ENCODE measurements at places on chromosomes 5 and 9.
A peak's percentile ranks its signal among the peaks of the same experiment; 100 is the strongest.

DNA sequence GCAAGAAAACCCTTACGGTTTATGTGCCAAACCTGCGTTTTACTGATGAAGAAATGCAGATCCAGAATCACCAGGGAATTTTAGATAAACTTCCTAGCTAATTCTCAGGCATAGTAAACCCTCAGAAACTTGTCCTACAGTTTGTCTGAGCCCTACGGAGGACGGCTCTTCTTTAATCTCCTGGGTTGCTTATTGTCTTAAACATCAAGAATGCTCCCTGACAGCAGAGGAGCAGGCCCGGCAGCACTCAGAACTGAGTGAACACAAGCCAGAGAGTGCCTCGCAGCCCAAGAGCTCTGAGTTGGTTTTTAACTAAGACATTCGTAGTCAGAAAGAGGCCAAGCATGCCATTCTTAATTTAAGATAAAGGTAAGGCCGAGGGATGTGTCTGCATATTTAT lies 114.7 kb upstream of the ERCC6L2 start:
- no peak for DNase-seq

GRCh38 chr9:72623156-72623555 lies 101.7 kb downstream of the TMC1 start:
- DNase-seq: no peak

DNA sequence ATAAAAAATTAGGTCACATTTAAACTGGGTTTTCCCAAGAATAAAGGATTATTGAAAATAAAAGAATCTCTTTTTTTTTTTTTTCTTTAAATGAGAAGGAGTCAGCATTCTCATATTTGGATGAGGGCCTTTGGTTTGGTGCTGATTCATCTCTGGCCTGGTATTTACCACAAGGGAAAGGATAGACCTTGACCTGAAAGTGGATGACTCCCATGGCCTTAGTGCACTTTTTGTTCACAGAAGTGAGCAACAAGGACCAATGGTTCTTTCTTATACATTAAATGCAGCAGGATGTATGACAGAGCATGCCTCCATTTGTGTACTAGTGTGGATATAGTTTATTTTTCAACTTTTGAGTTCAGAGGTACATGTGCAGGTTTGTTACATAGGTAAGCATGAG lies 6.9 kb downstream of the YTHDC2 start:
- DNase-seq: peak; percentile 19

DNA sequence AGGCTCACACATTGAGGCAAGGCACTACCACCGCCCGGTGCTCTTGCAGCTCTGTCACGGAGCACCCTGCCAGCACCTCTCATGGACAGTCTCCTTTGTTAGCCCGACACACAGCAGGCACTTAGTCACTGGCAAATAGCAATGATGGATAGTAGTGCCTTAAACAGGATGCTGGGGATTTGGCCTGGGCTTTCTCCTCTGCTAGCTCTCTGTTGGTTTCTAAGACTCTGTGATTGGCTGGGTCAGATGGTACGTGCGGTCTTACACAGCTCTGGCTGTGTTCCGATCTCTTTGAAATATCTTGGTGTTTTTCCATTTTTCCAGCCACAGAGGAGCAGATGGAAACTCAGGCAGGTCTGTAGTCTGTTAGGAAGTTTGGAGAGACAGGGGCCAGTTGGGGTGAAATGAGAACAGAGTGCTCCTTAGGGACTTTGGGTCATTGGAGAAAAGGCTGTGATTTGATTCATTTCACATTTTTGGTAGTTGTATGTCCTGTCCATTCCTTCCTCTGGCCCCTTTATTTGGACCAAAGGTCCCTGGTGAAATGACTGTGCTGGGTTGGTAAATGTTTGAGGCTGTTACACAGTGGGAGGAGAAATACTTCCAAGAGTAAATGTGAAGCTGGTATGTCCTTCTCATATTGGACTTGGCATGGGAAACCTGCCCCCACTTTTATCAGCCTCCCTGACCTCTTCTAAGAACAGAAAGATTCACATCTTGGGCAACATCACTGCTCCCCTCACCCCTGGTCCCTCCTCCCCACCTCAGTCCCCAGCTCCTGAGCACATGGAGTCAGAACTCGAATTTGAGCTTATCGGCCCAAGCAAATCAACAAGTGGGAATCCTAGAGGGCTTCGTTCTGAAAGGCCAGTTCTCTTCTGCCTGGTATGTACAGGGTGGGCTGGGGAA lies 3.4 kb downstream of the SMIM3 start:
- DNase-seq: no peak

DNA sequence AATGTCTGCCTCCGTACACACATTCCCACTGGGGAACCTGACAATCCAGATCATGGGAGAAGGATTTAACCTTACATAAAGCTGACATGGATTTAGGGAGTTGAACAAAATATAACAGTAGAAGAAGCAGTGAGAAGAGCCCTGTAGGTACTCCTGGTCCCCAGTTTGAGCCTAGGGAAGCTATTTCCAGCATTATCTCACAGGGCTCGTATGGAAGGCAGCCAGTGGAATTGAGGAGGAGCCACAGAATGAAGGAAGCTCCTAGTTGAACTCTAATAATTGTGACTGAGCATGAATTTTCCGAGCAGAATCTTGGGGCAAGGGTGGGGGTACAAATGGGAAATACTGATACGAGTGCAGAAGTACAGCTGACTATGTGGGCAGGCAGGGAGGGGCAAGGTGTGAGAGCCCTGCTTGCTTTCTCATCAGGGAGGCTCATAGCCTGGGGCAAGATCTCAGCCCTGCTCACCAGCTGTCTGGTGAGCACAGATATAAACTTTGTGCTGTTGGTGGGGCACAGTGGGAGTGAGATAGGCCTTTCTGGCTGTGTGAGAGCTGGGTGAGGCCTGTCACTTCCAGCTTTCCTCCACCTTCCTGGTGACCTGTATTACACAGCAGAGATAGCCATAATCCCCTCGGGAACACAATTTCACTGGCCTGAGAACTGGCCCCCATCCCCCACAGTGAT lies 290.7 kb upstream of the IL12B start:
- no peak for DNase-seq

GRCh38 chr5:100409660-100410151 lies 125.5 kb upstream of the FAM174A start:
- no peak for DNase-seq

DNA sequence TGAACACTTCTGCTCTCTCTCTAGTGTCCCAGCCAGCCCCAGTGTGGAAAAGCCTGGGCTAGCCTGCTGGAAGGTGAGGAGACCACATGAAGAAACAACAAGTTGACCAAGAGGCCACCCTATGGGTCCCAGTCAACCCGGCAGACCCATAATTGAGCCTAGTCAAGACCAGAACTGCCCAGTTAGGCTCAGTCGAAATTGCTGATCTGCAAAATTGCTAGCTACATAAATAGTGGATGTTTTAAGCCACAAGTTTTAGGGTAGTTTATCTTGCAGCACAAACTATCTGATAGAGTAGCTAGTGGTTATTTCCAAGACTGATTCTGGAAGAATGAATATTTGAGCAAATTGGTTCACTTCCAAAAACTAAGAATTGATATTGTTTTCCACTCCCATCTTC lies 82.3 kb upstream of the CCDC112 start:
- DNase-seq: no peak

GRCh38 chr5:568061-568781 lies 43.9 kb upstream of the CEP72 start:
- DNase-seq: no peak

DNA sequence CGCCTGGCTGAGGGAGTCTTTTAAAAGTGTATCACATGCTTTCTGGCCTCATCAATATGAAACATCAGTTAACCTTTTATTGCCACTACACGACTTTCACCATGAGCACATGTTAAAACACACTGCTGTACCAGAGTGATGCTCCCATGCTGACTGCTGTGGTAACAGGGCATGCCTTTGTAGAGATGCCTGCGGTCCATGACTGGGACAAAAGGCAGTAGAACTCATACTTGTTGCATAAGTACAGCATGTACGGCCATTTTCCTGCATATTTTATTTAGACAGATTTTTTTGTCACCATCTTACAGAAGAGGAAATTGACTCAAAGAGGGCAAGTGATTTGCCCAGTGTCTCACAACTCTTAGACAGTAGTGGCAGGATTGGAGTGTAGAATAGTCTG lies 105.7 kb upstream of the ADAMTSL1 start:
- DNase-seq: no peak

DNA sequence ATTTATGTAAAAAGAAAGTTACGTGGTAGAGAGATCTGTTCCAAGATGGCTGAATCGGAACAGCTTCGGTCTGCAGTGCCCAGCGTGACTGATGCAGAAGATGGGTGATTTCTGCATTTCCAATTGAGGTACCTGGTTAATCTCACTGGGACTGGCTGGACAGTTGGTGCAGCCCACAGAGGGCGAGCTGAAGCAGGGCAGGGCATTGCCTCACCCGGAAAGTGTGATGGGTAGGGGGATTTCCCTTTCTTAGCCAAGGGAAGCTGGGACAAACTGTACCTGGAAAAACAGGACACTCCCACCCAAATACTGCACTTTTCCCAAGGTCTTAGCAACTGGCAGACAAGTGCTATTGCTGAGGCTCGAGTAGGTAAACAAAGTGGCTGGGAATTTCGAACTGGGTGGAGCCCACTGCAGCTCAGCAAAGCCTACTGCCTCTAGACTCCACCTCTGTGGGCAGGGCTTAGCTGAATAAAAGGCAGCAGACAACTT lies 13.1 kb upstream of the HSD17B4 start:
- no peak for DNase-seq

GRCh38 chr5:109619021-109619460 lies 70.7 kb upstream of the MAN2A1 start:
- DNase-seq: no peak
